Left lobe of liver (tissue), 2 donors: ENCODE measurements at places on chromosomes 2 and 18. TPM values are rescaled to one million over a fixed set of nuclear protein-coding genes. Genes with fewer than 3 reads are reported as not detected.

GRCh38 chr2:118994778-118995177 is 52.8 kb downstream of the MARCO start:
- no peak for DNase-seq

- DNase-seq = no peak
Measured at GRCh38 chr18:13527730-13528129, 198.6 kb downstream of the FAM210A start.

- no peak for DNase-seq
Measured at GRCh38 chr18:8277270-8277669, 332.0 kb upstream of the RAB12 start.

Gene SAG
- not detected for total RNA-seq

Gene KATNAL2
- total RNA-seq = 4.5 TPM

GRCh38 chr18:36942264-36942663 is 113.3 kb downstream of the KIAA1328 start:
- DNase-seq = no peak

Gene TOGARAM2
- total RNA-seq = 0.78 TPM

GRCh38 chr2:234913208-234913626 is 38.6 kb upstream of the SH3BP4 start:
- DNase-seq = no peak

DNA sequence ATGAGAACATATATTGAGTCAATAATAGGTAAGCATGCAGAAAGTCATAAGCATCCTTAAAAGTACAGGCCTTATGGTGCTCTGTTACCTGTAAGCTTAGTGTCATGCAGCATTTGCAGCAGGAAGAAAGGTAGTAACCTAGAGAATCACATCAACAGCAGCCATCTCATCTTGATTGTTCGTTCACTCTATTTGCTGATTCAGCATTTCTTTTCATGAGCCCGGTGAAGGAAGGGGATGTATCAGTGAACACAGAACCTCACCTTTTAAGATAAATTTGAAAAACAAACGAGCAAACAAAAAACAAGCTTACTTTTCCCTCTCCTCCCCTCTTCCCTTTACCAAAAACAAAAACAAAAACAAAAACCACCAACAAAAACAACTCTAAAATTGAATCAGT is 89.9 kb downstream of the MIB1 start:
- DNase-seq = no peak

DNA sequence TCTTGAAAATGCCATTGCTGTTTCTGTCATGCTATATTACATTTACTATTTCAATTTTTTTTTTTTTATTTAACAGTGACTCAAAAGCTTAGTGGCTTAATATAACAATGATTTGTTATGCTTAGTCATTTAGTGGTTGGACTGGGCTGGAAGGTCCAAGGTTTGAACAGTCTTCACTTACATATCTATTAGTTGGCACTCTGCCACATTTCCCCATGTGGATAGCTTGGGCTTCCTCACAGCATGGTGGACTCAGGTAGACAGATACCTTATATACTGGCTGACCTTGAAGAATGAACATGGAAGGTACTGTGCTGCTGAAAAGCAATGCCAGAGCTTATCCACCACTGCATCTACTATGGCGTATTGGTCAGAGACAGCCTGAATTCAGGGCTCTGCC is 909.5 kb upstream of the SOX11 start:
- DNase-seq = no peak

- no peak for DNase-seq
Measured at GRCh38 chr2:85534881-85535280, 4.1 kb upstream of the MAT2A start.

DNA sequence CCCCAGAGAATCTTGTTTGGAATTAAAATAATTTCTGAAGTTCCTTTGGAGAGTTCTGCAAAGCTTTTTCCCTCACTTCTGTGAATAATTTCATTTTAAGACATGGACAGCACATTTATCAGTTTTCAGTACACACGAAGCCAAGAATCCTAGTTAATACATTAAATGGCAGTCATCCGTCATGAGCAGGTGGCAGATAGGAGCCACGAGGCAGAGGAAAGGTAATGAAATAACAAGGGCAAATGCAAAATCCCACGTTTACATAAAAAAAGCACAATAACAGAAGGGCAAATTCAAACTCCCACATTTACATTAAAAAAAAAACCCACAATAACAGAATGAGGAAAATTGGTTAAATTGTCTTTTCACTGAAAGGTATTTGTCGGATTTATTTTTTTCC is 25.9 kb upstream of the SNTG2 start:
- no peak for DNase-seq

DNA sequence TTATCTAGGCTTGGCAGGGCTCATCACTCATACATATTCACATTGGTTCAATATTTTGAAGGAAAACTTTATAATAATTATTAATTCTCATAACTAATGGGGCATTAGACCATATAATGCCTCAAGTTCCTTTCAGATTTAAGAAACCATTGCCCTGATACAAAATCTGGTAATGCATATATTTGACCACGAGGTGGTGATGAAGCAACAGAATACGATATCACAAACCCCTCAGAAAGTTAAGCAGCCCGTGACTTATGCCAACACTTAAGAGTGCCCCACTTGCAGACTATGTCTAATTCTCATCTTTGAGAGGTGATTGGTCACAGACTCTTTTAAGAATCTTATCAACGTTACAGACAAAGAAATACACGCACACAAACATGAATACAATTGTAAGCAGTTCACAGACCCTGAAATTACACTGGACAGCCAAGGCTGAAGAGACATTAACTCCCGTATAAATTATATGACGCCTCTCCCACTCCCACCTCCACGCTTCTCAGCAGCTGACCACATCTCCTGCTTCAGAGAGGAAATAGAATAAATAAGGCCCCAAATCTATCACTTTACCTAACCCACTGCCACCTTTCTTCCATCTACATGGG is 20.7 kb upstream of the DNAH6 start:
- no peak for DNase-seq

Gene HNMT
- total RNA-seq = 46.2 TPM
